Stimulated activated CD4-positive, alpha-beta T cell treated with anti-CD3 and anti-CD28 coated beads, Interleukin-12 subunit alpha, Interleukin-12 subunit beta, amount 100 ng/mL, for 24 hours (primary cell): ENCODE measurements at places on chromosomes 2 and 18.

GRCh38 chr2:42921721-42922120, 129.3 kb upstream of the HAAO start:
- DNase-seq = no peak

DNA sequence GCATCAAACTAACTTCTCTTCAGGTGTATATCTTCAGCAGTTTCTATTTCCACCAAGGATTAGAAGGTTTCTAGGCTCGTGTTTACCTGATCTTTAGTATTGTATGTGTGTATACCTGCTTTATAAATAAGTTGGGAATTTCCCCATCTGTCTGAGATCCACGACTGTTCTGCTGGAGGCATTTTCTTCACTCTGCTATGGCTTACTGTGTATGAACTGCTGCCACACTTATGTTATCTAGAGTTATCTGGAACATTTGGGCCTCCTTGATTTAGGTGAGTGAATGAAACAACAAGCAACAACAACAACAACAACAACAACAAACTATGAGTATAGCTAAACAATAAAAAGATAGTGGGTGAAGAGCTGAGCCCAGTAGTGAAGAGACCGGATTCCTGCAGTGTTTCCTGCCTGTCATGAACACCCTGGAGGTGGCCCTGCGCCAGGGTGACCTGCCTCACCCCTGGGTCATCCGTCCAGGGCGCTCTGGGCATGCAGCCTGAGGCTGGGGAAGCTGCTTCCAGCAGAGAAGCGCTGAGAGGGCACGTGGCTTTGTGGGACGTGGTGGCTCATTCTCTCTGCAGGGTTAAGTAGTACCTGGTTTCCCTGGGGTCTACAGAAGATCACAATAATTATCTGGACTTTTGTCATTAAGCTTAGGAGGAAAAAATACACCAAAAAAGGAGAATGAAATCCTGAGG, 56.1 kb upstream of the GATA6 start:
- DNase-seq = no peak

- no peak for DNase-seq
These were observed 3.5 kb downstream of the TMEM127 start for GRCh38 chr2:96262306-96262705.

GRCh38 chr2:174058456-174058855, 93.3 kb upstream of the SP3 start:
- no peak for DNase-seq

DNA sequence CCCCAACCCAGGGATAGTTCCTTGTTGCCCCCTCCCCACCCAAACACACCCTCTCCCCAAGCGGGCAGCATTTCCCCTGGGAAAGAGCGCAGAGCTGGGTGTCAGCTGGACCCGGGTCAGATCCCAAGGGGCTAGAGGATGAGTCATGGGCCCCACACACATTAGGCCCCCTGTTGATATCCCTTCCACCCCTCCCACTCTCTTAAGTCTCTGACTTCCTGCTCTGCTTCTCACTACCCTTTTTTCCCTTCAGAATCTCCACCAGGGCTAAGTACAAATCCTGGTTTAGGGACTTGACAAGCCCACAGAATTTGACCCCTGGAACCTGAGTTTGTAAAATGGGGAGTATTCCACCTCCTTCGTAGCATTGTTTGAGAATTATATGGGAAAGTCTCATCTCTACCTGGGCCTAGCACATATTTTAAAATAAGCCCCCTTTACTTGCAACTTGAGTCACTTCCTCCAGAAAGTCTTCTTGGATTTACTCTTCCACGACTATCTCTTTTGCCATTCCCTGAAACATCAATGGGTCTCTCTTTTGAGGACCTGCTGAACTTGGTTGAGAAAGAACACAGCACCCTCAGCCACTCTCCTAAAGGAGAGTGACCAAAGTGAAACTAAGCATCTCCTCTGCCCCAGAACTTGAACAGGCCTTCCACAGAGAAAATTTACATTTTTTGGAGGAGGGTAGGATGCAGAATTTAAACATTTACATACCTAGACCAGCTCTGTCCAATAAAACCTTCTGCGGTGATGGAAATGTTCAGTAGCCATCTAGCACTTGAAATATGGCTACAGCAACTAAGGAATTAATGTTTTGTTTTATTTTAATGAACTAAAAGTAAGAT, 4.7 kb downstream of the RTKN start:
- no peak for DNase-seq

DNA sequence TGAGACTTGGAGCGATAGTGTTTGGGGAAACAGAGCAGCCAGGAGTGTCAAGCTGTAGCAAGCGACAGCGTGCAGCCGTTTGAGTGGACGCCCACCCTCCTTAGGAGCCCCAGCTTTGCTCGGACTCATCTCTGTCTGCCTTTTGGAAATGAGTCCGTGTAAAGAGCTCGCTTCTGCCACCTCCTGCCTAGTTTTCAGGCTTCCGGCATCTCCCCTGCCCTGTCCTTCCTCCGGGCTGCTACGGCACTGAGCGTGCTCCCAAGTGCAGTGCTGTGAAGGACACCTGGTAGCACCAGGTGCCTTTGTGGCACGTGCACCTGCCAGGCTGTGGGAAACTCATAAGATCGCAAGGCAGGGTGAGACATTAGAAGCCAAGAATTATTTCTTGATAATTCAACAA, 117.1 kb downstream of the RNF144A start:
- DNase-seq = no peak

- no peak for DNase-seq
These were observed 78.3 kb upstream of the ASB18 start for GRCh38 chr2:236342507-236342906.

GRCh38 chr18:21117409-21118131, 6.0 kb upstream of the ROCK1 start:
- no peak for DNase-seq

- no peak for DNase-seq
These were observed 17.7 kb upstream of the RGPD4 start for GRCh38 chr2:107808959-107809358.

DNA sequence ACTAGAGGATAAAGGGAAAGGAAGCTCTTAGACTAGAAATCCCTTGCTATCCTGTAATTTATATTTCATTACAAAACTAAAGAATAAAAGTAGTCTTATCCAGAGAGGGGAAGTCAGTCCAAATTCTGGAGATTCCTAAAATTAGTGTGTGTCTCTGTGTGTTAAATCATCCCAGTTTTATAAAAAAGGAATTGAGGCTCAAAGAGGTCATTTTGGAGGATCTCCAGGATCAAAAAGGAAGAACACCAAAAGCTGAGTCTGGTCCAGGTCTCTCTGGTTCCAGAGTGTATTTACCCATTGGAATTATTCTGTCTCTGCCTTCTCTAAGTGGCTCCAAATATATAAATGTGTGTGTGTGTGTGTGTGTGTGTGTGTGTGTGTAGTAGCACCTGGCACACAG, 166.7 kb downstream of the NRXN1 start:
- no peak for DNase-seq

DNA sequence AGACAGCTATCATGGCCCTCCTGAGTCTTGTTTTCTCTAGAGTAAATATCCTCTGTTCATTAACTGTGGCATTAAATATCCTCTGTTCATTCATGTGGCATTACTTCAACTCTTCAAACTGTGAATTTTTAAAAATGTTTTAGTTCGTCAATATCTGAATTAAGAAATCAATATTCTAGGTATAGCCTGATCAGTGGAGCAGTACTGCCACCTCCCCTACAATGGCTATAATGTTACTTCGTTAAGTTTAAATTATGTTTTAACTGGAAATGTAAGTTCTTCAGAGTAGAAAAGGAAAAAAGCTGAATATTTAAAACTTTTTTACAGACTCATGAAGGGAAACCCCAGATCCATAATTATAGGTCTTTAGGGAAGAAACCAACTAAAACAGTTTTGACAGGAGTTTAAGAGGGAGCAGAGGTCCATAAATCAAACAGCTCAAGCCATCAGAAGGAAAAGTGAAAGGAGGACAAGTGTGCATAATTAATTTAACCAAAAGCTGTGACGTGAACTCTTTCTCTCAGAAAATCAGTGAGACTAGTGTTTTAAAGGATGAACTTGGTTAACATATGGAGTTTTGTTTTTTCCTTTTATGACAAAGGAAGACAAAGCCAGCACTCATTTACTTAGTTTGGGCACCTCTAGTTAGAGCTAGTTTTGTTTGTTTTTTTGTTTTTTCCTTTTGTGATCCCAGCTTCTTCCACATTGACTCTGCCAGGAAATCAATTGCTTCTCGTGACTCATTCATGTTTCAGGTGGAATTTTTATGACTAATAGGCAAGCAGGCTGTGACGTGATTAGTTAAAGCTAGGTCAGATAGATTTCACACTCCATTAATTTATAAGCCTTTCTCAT, 44.9 kb downstream of the RBBP8 start:
- no peak for DNase-seq
